ENCODE measurements at places on chromosomes 5 and 9.

DNA sequence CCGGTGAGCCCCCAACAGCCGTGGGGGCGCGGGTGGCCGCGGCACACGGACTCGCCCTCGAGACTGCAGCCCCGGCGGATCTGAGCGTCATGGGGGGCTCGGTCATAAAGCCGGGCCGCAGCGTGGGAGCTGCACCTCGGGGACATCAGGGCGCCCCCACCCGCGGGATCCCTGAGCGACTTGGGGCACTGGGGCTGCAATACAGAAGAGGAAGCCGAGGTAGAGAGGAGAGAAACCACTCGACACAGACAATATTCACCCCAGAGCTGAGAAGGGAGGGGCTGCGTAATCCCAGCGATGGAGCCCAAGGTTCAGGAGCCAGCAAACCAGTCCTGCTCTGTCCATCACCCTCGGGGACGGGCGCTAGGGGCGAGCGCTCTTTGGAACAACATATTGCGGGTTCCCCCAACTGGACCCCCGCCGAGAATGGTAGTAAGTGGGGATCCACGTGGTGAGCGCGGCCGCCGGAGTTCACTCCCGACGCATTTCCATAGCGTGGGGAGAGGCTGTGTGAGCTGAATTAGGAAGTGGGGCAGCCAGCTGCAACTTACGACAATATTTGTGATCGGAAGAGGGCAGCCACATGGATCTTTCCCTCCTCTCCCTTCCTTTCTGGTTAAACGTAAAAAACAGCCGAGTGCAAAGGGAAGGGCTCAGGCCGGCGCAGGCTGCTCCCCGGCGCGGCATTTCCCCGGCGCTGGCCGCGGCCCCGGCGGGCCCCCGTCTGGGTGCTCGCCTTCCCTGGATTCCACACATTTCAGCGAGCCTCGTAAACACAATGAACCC is 9.9 kb downstream of the PTCH1 start:
- no peak for DNase-seq

DNA sequence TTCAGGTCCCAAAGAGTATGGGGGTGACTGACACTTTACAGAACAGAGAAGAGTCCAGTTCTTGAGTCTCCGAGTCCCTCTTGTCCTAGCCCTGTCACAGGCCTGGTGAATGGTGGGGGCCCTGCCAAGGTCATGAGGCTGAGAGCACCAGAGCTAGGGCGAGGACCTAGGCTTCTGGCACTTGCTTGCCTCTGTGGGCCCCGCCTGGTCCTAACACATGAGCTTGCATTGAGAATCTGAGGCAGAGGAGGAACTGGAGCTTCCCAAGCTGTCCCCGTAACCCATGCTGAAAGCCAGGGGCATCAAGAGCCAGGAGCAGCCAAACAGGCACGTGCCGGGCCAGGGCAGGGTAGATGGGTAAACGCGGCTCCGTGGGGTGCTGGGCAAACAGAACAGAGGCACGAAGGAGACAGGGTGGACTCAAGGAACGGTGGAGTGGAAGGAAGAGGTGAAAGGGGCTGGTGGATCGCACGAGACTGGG is 41.3 kb downstream of the JADE2 start:
- no peak for DNase-seq

DNA sequence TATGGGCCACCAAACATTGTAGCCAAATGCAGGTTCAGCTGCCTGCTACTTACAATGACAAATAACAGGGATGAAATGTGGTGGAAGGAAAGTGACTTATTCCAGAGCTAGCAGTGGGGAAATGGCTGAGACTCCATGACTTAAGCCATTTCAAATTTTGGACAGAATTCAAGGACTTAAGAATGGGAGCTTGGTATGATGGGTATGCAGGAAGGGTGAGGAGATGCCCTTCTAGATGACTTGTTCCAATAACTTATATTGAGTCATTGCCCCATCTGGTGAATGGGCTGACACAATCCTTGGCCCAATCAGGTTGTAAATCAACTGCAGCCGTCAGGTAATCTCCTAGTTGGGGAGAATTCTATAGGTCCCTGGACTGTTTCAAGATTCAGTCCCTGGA is 230.7 kb upstream of the SGCD start:
- no peak for DNase-seq

- no peak for DNase-seq
Measured at GRCh38 chr9:105690742-105691141, 3.6 kb upstream of the TMEM38B start.

- DNase-seq = no peak
Measured at GRCh38 chr9:127570533-127571111, 41.5 kb upstream of the STXBP1 start.

GRCh38 chr5:166074582-166075481 is 2216.6 kb upstream of the WWC1 start:
- DNase-seq = no peak

DNA sequence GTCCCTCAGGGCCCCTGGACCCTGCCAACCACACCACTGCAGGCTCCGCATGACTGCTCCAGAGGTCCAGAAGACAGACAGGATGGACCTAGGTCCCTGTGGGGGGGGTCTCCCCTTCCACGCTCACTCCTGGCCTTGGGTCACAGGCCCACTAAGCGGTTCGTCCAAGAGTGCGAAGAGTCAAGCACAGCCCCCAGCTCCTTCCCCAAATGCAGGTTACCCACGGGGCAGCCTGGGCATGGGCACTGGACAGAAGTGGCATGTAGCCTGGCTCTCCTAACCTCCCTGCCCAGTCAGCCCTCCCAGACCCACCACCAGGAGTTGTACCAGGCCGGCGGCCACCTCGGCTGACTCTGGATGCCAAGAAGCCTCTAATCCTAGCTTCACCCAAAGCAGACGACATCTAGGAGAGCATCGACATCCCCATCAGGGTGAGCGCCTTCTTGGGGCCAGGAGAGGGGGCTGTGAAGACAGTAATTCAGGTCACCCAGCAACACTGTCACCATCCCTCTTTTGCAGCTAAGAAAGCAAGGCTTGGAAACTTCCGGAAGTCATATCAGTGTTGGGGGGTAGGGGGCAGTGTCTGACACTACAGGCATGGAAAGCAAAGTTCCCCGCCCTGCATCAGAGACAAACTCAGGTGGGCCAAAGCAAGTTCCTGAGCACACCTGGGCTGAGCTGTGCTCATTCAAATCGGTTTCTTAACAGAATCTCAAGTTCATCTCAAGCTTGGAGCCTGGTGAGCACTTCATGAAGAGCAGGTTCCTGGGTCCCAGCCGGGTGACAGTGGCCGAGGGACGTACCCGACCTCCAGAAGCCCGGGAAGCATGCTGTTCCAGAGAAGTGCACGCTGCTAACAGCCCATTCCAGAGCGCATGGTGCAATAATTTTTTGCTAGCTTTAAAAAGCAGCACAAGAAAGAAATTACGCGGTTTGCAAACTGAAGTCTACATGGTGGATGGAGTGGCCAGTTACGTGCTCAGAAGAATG is 68.7 kb downstream of the SEMA4D start:
- DNase-seq = no peak

DNA sequence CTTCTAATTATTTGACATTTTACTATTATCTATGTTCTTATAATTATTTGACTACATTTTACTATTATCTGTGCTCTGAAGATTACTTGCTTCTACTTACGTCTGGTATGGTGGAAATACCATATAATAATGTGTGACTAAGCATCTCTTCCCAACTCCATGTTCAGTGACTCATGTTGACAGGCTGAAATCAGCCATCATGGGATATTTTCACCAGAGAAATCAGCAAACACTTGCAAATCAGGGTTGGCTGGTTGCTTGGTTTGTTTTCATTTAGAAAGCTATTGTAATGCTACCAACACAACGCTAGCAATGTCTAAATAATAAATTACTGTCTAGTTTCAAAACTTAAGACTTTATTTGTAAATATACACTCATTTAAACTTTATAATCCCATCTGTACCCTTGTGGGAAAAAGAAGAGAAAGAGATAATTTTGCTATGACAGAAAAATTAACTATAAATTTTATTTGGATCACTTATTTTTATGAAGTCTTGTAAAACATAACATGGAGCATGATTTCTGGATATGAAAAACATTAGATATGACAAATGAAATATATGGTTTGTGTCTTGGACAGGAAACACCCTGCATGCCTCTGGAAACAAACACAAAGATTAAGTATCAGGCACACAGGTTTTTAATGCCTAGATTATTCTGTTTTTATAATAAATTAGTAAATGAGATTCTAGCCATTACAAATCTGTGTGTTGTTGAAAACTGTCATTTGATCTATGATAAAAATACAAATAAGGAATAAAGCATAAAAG is 337.6 kb downstream of the BNC2 start:
- no peak for DNase-seq

GRCh38 chr5:142017832-142018427 is 5.1 kb upstream of the GNPDA1 start:
- no peak for DNase-seq

DNA sequence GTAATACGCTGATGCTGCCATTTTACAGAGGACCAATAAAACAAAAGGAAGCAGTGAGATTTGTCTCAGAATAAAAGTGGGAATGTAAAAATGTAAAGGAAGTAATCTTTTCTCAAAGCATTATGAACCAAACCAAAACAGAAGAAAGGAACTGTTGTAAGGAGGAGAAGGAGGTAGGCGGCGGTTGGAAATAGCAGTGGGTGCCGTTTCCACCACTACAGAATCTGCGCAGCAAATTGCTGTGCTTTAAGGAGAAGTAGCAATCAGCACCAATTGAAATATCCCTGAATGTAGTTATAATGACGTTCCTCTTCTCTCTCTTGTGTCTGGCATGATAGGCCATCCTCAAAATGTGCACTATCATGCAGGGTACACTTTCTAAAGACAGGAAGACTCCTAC is 455.1 kb upstream of the TLE4 start:
- DNase-seq = no peak

- no peak for DNase-seq
Measured at GRCh38 chr5:170121321-170121720, 15.6 kb downstream of the FOXI1 start.

- DNase-seq = no peak
Measured at GRCh38 chr5:151463137-151464029, 16.0 kb downstream of the SLC36A1 start.

GRCh38 chr9:101561740-101562139 is 28.1 kb downstream of the RNF20 start:
- DNase-seq = no peak

DNA sequence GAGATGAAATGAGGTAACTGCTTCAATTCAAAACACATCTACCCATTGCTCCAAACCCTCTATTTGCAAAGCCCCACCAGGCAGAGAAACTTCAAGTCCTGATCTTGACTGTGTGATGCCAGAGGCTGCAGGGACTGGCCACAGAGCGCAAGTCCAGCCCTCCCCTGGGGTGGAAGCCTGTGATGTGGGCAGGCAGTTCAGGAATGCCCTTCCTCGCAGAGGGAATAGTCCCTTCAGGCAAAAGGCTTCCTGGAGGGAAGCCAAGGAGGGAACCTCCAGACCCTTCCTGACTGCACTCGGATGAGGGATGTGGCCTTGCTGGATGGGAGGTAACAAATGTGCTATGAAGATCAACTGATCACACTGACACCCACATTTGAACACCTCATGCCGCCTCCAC is 131.2 kb downstream of the SLIT3 start:
- DNase-seq = no peak

- no peak for DNase-seq
Measured at GRCh38 chr5:90359073-90359920, 50.3 kb downstream of the CETN3 start.

DNA sequence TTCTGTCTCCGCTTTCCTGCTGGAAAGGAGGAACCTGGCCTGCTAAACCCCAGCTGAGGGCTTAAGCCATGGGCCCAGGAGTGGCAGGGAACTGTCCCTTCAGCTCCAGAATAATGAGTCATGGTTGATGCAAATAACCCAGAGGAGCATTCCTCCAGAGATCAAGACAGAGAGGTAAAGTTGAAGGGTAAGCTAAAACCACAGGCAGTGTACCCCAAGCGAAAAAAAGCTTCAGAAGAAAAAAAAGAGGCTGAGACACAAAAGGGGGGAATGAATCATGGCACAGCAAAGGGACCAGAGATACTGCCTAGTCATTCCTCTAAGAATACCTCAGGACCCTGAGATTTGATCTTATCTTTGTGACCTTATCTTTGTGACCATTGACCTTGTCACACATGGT is 199.5 kb upstream of the TAS2R1 start:
- no peak for DNase-seq

GRCh38 chr9:124257844-124258606 is at the start of gene NEK6:
NEK6 (plus strand) TSS chr9:124257949; CDS start chr9:124301965, 44,016 bp downstream.
- no peak for DNase-seq

- DNase-seq = no peak
Measured at GRCh38 chr5:128254789-128255188, 171.2 kb downstream of the SLC12A2 start.

DNA sequence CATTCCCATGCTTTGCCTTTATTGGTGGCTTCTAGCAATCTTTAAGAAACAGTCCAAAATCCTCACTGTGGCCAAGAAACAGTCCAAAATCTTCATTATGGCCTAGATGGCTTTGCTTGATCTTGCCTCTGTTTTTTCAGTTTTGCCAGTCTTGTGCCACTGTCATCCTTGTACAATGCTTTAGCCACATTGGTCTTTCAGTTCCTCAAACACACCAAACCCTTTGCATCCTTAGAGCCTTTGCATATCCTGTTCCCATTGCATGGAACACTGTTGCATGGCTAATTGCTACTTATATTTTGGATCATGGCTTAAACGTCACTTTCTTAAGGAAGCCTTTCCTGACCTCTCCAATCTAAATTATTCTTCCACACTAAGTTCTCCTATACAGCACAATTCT is 22.1 kb downstream of the MRRF start:
- DNase-seq = no peak

GRCh38 chr5:57698086-57698485 is 215.5 kb upstream of the ACTBL2 start:
- DNase-seq = no peak

DNA sequence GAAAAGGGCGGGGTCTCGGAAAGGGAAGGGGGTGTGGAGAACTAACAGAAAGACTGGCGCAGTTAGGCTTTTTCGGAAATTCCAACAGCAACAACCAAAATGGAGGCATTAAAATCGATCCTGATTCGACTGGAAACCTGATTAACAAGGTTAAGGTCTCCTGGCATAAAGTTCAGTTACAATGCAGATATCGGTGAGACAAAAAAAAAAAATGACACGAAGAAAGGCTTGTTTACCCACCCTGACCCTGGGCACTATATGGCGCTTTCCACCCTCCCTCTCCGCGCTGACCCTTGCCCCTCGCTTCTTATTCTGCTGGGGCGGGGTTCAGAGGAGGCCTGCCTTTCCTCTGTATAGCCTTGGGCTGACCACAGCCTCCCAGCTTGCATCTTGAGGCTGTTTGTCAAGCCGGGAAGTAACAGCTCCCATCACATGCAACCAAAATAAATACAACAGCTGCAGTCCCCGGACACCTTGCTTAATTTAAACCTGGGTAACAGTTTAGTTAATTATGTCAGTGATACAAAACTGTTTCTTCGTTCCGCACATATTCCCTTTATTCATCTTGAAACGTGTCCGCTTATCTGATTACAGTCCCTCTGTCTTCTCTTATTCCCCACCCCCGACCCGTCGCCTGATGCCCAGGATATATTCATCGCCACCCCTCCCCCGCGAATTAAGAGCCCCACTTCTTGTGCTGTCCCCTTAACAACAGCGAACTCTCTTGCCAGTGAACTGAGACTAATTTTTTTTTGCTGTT is 795 bp upstream of the PJA2 start:
- peak; percentile 43 for DNase-seq

DNA sequence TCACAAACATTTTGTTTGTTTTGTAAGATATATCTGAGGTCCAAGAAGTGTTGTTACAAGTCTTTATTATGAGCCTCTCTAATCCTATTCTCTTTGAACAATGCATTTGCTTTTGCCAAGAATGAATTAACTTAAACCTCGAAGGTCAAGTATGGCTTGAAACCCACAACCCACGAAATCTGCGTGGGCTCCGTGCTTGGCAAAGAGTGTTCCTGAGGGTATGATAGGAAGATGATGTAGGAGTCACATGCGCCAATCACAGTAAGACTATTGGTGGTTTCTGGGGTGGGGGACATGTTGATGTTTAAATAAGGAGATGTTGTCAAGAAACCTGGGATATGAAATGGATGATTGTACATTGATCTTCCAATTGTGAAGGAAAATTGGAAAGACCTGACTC is 330.8 kb upstream of the RFX3 start:
- DNase-seq = no peak
